Renal pelvis (tissue), 12 donors: ENCODE measurements at places on chromosomes 12 and 14. TPM values are rescaled to one million over a fixed set of nuclear protein-coding genes. Genes with fewer than 3 reads are reported as not detected.

GRCh38 chr12:8493084-8493483 is 20.2 kb upstream of the CLEC4D start:
- no peak for DNase-seq

DNA sequence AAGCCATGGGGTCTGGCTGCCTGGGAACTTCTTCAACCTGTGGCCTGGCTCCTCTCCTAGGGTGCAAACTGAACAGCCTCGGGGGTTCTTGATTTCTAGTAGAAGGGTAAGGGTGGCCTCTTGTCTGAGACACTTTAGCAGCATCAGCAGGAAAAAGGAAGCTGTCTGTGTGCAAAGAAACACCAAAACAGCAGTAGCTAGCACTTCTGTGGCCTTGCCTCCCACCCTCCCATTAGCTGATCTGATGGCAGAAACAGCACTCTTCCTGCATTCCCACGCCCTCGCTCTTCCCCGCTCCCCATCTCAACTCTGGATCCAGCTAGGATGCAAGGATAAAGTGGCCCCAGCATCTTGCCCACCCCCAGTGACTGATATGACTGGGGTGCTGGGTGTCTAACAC is 20.7 kb downstream of the SLC7A8 start:
- DNase-seq = no peak

GRCh38 chr12:107523775-107524535 is 161.6 kb upstream of the PWP1 start:
- DNase-seq = no peak

- DNase-seq = peak; percentile 33
These were observed 397.1 kb downstream of the MDGA2 start for GRCh38 chr14:47278233-47278842.

- no peak for DNase-seq
These were observed 58.6 kb downstream of the C14orf132 start for GRCh38 chr14:96097752-96098151.

DNA sequence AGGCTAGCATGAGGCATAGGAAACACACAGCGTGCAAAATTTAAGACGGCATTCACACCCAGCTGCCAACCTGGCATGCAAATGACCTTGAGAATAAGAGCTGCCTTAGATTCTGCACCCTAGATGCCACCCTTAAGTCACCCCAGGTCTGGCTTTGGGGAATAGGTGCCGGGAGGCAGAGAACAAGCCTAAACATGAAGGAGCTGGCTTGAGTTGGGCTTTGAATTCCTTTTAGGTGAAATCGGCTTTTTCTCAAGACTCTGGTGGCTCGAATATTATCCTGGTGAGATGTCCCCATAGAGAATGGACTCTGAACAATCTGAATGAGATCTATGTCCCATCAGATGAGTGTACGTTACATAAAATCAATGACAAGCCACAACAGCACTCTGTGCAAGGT is 1090.5 kb downstream of the VRK1 start:
- DNase-seq = no peak

GRCh38 chr12:110366321-110367142 is 37.0 kb downstream of the ANAPC7 start:
- no peak for DNase-seq

GRCh38 chr14:98897605-98898309 is 374.2 kb downstream of the BCL11B start:
- no peak for DNase-seq

GRCh38 chr12:45354399-45354798 is 138.5 kb downstream of the ANO6 start:
- DNase-seq = no peak

GRCh38 chr12:130097342-130097741 is 64.9 kb upstream of the FZD10 start:
- no peak for DNase-seq

GRCh38 chr12:76312315-76312714 is 35.9 kb downstream of the BBS10 start:
- peak; percentile 2 for DNase-seq

DNA sequence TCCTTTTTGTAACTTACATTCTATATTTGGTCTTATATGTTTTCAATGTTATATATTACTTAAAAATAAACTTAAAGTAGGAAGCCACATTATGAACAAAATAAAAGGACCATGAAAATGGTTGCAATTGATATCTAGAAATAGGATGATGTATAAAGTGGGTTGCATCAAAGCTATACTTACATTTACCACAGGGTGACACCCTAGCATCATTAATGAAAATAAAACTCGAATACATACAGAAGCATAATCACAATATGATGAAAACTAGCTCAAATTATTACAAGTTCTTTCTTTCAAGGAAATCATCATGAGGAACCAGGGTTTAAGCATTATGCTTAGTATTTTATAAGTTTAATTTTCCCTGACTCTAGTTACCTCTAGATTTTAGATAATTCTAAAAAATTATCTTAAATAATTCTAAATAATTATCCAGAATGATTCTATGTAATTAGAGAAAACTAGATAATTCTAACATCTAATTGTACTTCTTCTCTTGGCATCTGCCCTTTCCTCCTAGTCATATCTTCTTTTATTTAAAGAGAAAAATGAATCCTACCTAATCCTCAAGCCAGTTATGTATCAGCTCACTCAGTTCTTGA is 31.2 kb downstream of the TAS2R7 start:
- peak; percentile 12 for DNase-seq

GRCh38 chr12:70609203-70609602 is 28.0 kb downstream of the PTPRB start:
- DNase-seq = no peak

GRCh38 chr12:91556909-91557308 is 374.3 kb upstream of the DCN start:
- DNase-seq = no peak

GRCh38 chr12:95633732-95634465 is 82.6 kb upstream of the USP44 start:
- DNase-seq = no peak

The SLC6A15 gene
- 0.37 TPM for polyA plus RNA-seq

The CAMKK2 gene
- polyA plus RNA-seq = 36.3 TPM

The OLR1 gene
- polyA plus RNA-seq = 1.3 TPM

The SCNN1A gene
- 88.9 TPM for polyA plus RNA-seq

The RAD51AP1 gene
- 26.2 TPM for polyA plus RNA-seq

The GPR84 gene
- 0.24 TPM for polyA plus RNA-seq

The SERPINA3 gene
- not detected for polyA plus RNA-seq
